ENCODE measurements at places on chromosomes 7 and 10. TPM values are rescaled to one million over a fixed set of nuclear protein-coding genes. Genes with fewer than 3 reads are reported as not detected.

The FGF8 gene
- 14.8 TPM for total RNA-seq

The CPED1 gene
- 21.5 TPM for total RNA-seq

The CPN1 gene
- total RNA-seq, result not detected

The CHRM2 gene
- total RNA-seq, result under 0.01 TPM

The GJD4 gene
- not detected for total RNA-seq

The OR6B1 gene
- not detected for total RNA-seq
